ENCODE measurements at places on chromosomes 1 and 21. TPM values are rescaled to one million over a fixed set of nuclear protein-coding genes. Genes with fewer than 3 reads are reported as not detected.

Gene TSTD1
- polyA plus RNA-seq = 35.1 TPM

Gene TNN
- not detected for polyA plus RNA-seq

Gene CELA2A
- not detected for polyA plus RNA-seq

Gene TNFRSF4
- not detected for polyA plus RNA-seq

Gene MROH9
- 0.09 TPM for polyA plus RNA-seq

Gene SELL
- not detected for polyA plus RNA-seq

Gene TMEM54
- 7.1 TPM for polyA plus RNA-seq

Gene LAMC1
- polyA plus RNA-seq = 11.3 TPM

Gene PLA2G2F
- polyA plus RNA-seq = not detected

Gene EPHX1
- 1.6 TPM for polyA plus RNA-seq
